ENCODE measurements at places on chromosomes 6 and 20.

GRCh38 chr6:82259389-82259788 lies 11.8 kb upstream of the IBTK start:
- no peak for DNase-seq

GRCh38 chr6:162907876-162908481 lies 180.2 kb downstream of the PACRG start:
- peak; percentile 16 for DNase-seq

GRCh38 chr20:31723069-31723318 lies 326 bp upstream of the BCL2L1 start:
- no peak for DNase-seq

GRCh38 chr6:14079971-14080370 lies 37.6 kb upstream of the CD83 start:
- peak; percentile 67 for DNase-seq

- peak; percentile 14 for DNase-seq
Measured at GRCh38 chr6:52731719-52732118, 31.6 kb downstream of the GSTA2 start.

- DNase-seq = no peak
Measured at GRCh38 chr6:15906420-15907016, 222.4 kb upstream of the MYLIP start.

- DNase-seq = no peak
Measured at GRCh38 chr6:41236276-41236675, 8.1 kb downstream of the TREML4 start.

GRCh38 chr6:154447954-154448353 lies 62.5 kb downstream of the CNKSR3 start:
- peak; percentile 36 for DNase-seq

DNA sequence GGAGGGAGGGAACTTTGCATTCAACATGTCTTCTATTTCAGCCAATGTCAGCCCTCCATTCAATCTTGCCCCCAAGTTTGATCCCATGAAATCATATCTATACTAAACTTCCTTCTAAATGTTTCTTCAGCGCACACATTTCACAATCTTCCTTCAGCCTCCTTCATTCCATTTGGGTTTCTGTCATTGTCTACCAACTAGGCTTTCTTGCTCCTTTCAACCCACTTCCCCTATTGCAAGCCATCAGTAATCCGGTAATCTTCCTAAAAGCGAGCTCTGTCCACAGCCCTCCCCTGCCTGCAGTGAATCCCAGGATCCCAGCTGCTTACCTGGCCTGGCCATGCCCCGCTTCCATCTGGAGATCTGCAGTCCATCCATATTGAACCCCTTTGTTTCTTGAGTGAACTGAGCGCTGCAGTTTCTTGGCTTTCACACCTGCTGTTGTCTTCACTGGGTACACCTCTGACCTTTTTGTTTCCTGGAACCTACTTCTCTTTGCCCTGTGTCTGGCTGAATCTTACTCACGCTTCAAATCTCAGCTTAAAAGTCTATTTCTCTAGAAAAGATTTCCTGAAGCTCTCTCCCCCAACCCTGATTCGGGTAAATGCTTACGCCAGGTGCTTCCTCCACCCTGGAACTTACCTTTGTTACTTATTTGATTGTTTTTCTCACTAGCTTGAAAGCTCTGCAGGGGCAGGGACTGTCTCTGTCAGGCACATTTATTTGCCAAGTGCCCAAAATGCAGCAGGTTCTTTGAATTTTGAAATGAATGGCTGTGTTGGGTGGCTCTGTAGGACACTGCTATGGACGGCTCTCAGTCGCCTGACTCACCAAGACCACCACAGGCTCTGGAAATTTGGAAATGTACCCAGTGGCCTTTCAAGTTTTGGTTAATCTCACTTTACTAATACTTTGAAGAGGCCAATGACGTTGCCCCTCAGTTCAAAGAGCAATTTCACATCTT lies 50.3 kb downstream of the ADTRP start:
- no peak for DNase-seq

- no peak for DNase-seq
Measured at GRCh38 chr6:53934023-53934422, 139.2 kb downstream of the LRRC1 start.

DNA sequence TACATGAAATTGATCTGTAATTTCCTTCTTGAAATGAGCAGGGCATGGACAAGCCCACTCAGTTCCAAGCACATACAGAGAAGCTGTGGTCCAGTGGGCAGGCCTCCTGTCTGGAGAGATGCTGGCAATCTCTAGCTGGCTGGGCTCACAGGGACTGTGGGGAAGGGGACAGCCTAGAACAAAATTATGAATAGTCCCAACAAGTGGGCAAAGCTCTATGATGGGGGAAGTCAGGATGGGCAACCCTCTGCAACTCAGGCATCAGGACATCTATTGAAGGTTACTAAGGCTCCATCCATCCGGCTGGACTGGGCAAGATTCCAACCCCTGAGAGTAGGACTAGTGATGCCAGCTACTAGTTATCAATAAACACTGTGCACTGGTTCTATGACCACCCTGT lies 40.9 kb downstream of the TRERF1 start:
- no peak for DNase-seq

GRCh38 chr20:14616003-14616402 lies 278.6 kb upstream of the FLRT3 start:
- DNase-seq = no peak

DNA sequence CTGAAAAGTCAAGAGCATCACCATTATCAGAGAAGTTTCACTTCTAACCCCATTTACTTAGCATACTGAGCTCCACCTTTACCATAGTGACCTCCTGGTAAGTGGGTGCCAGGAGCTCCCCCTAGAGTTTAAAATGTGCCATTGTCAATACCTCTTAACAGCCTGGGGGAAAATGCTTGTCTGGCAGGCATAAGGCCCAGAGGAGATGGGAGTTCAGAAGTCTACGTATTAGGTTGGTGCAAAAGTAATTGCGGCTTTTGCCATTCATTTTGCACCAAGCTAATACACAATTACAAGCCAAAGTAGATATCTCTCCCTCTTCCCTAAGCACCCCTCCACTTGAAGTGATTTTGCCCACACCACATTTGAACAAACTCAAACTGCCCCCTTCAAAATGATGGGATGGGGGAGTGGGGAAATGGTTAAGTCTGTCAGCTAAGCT lies 919.0 kb downstream of the KIF16B start:
- DNase-seq = no peak

DNA sequence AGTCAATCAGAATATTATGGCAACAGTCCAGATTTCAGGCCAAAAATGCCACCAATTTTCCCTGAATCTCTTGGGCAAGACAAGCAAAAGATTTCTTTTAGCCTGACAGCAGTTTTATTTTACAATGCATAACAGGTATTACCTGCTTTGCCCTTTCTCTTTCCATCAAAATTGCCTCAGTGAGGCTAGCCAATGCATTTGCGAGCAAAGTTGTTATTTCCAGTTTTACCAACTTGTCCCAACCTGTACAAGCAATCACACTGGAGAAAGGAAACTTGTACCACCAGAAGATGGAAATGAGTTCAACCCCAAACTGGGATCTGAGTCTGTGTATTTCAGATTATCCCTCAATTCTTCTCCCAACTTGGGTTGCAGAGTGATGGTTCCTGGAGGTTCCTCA lies 279.9 kb upstream of the CDYL start:
- no peak for DNase-seq

GRCh38 chr6:1995636-1996035 lies 249.8 kb downstream of the GMDS start:
- DNase-seq = peak; percentile 39

DNA sequence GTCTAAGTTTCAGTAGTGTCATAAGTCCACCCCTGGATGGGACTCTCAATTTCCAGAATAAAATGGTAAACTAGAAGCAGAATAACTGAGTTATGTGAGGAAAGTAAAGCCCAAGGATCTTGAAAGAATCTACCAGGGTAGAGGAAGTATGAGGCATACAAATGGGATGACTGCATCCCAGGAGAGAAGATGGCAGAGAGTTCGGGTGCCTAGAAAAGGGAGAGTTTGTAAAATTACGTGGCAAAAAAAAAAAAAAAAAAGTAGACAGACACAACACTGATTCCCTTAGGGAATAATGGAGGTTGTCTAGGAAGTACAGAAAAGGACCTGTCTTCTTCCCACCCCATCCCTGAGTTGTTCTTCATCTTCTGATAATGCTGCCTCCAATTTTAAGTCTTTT lies 3.4 kb downstream of the GABBR1 start:
- DNase-seq = no peak

DNA sequence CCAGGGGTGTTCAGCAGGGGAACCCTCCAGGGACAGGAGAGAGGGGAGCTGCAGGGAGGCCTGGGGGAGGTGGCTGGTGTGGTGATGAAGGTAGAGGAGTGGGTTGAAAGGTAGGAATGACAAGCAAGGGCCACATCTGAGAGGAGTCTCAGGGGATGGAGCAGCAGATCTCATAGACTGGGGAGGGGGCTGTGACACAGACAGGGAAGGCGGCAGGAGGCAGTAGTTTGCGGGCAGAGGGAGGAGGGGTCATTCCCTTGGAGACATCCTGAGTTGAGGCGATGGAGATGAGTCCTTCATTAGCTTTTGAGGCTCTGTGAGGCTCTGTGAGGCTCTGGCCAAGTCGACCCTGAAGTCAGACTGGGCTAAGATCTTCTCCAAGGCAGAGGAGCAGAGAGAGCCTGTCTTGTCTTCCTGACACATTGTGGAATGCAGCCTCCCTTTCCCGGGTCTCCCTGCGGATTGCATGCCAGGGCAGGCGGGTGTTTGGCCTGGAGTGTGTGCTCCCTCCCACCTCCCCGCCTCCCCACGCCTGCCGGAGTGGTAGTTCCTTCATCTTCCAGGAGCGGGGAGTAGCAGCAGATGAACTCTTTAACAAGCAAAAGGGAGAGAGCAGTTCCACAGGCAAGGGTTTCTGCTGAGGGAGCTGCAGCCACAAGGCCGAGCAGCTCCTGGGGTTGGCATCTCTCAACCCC lies 34.3 kb upstream of the MLN start:
- peak; percentile 35 for DNase-seq

- DNase-seq = no peak
Measured at GRCh38 chr20:61537239-61538182, 285.4 kb downstream of the CDH4 start.

GRCh38 chr20:54622333-54623295 lies 147.2 kb downstream of the DOK5 start:
- DNase-seq = peak; percentile 51

- DNase-seq = no peak
Measured at GRCh38 chr6:9025796-9026394, 590.5 kb upstream of the SLC35B3 start.

GRCh38 chr6:135577059-135577538 lies 79.6 kb upstream of the AHI1 start:
- no peak for DNase-seq

Measured in astrocyte (in vitro differentiated cells and primary cell).